Right hindlimb (tissue), 1 donor: ENCODE measurements at places on chromosomes 6 and 20.

- DNase-seq, result no peak
Measured at GRCh38 chr20:8532169-8532568, 400.1 kb downstream of the PLCB1 start.

- DNase-seq, result peak; percentile 56
Measured at GRCh38 chr6:33761922-33762629, 15.4 kb upstream of the IP6K3 start.

DNA sequence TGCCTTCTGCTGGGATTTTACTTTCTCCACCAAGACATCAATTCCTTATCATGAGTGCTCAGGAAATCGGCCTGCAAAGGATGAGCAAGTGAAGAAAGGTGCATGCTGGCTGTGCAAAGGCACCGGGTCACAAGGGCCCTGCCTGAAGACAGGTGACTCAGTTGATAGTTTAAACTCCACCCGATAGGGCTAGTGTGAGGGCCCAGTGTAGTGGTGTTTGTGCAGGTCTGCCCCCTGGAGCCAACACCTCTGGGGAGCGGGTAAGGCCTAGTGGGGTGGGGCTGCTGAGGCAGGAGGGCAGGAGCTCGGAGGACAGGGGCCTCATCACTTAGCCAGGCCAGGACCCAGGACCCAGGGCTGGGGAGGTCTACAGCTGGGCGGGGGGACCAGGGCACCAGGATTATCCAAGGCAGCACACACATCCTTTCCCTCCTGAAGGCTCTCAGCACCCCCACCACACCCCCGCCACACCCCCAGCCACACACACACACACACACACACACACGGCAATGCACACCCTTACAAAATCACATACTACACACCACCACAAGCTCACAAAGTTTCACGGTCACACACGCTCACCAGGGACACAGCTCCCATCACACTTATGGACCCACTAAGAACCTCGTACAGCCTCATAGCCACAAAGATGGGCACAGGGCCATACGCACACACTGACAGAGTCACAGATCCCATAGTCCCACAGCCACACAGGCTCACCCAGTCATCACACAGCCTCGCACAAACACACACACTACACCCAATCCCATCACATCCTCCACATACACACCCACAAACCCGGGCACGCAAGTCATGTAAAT lies 75.4 kb downstream of the GRM4 start:
- no peak for DNase-seq

- DNase-seq, result no peak
Measured at GRCh38 chr6:53487080-53487479, 57.8 kb downstream of the GCLC start.

- peak; percentile 65 for DNase-seq
Measured at GRCh38 chr20:47929368-47930115, 144.3 kb upstream of the SULF2 start.

GRCh38 chr20:58048096-58048702 lies 180.3 kb downstream of the ANKRD60 start:
- DNase-seq, result no peak

DNA sequence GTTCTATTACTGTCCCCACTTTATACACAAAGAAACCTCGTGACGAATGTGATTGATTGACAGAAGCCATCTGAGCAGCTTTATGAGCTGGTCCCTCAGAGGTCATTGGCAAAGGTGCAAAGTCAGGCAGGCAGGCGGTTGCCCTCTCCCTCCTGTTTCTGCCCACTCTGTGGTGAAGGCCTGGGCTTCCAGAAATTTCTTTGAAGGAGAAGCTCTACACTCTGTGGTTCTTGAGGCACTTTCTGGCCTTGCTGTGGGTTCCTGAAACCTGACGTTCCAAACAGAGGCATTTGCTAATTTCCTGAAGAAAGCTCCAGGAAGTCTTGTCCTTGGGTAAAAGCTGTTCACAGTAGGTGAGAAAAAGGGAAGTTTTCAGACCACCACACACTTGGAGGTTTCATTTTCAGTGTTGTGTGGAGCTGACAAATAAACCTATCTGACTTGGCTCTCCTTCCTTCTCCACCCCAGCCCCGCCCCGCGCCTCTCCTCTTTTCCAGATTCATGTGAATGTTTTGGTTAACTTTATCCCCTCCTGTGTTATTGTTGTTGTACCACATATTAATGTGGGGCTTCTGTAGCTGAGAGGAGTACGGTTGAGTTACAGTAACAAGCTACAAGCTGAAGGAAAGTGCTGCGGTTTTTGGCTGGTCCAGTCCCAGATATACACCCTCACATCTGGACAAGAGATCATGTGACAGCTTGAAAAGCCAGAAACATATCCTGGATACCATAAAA lies 274.1 kb downstream of the CLIC5 start:
- peak; percentile 76 for DNase-seq

DNA sequence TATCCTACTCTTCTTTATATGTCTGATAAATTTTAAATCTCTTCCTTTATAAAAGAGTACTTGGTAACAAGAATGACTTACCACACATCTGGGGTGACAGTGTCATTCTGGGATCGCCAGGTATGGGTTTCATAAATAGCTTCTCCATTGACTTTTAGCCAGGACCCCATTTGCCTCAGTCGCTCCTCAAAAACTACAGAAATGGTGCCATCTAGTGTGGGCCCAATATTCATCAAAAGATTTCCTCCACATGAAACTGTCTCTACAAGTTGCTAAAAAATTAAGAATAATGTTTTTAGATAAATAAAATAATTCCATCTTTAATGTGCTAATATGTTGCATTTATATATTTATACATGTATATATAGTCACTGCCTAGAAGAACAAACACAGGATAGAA lies 9.7 kb downstream of the FUCA2 start:
- no peak for DNase-seq

DNA sequence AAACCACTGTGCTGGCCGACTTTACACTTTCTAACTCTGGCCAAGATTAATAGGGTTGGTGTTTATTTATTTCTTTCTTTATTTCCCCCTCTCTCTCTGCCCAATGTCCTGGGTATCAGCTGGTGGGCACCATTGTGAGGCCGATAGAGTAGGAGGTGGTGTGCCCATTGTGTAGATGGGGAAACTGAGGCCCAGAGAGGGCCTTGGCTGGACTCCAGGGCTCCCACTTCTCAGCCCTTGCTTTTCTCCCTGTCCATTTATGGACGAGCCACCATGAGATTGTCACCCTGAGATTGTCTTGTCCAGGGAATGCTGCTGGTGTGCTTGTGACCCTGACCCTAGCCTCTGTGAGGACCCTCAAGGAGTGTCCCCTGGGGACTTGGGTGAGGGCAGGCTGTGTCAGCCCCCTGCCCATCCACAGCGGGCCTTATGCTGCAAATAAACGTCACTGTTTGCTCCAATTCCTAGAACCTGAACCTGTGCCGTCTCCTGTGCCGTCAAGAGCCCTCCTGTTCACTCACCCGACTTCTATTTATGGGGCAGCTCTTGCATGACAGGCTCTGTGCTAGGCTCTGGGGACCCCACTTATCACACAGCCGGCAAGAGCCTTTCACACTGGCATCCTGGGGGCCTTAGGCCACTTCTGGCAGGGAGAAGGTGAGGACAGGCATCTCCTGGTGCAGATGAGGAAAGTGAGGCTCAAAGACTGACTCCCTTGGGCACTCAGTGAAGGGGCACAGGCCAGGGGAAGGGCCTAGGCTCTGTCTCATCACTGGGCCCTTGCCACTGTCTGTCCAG lies 24.8 kb downstream of the SUN5 start:
- no peak for DNase-seq

DNA sequence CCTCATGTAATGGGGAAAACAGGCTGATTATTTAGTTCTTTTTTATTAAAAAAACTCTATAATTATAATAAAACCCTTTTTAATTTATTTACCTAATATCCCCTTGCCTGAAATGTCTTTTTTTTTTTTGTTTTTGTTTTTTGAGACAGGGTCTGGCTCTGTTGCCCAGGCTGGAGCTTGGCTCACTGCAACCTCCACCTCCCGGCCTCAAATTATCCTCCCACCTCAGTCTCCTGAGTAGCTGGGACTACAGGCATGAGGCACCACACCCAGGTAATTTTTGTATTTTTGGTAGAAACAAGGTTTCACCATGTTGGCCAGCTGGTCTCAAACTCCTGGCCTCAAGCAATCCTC lies 30.3 kb upstream of the HBS1L start:
- no peak for DNase-seq

GRCh38 chr6:15643542-15643941 lies 19.3 kb downstream of the DTNBP1 start:
- DNase-seq, result no peak

- DNase-seq, result no peak
Measured at GRCh38 chr6:41027241-41027640, 11.8 kb downstream of the UNC5CL start.

- no peak for DNase-seq
Measured at GRCh38 chr20:51602131-51602530, 59.6 kb upstream of the NFATC2 start.

- DNase-seq, result no peak
Measured at GRCh38 chr20:39913274-39913673, 775.8 kb downstream of the MAFB start.

DNA sequence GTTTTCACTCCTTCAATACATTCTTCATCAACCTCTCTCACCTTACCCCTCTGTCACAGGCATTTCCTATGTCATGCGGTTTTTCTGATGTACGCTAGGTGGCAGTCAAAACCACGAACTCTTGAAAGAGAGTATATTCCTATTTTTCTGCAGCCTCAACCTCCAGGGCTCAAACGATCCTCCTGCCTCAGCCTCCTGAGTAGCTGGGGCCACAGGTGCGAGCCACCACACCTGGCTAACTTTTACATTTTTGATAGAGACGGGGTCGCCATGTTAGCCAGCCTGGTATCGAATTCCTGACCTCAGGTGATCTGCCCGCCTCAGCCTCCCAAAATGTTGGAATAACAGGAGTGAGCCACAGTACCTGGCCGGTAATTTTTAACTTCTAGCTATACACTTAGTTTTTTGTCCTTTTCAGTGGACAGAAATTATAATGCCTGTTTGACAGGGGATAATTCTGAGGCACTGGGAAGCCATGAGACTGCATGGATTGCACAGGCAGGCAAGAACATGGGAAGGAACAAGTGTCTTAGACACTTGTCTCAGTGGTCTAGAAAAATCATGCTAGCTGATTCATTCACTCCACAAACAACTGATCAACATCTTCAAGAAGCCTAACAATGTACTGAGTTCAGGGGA lies 22.5 kb upstream of the HFE start:
- DNase-seq, result peak; percentile 38

- no peak for DNase-seq
Measured at GRCh38 chr20:38098952-38099351, 65.4 kb downstream of the RPRD1B start.

DNA sequence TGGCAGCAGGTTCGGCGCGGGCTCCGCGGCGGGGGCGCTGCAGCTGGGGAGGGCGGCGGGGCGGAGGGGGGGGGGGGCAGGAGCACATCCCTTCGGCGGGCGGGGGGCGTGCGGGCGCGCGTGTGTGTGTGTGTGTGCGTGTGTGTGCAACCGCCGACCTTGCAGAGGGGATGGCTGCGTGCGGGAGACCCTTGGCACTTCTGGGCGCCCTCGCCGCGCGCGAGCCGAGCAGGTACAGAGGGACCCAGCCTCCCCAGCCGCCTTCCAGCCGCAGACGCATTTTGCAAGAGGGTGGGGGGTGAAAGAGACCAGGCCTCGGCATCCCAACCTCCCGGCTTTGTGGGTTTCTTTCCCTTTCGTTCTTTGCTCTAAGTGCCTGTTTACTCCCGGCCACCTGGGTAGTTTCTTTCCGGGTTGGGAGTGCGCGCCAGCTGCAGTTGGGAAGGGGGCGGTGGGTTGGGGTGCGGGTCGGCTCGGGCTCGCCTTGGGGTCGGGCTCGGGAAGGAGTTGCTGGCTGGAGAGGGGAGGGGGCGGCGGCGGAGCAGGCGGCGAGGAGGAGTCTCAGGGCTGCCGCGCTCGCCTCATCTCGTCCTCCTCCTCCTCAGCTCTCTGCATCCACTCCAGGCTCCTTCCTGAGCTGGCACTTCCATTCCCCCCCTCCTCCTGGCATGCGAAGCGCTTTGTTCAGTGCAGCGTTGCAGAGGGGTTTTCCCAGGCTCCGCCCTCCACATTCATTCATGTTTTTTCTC lies 620 bp downstream of the HIVEP1 start:
- DNase-seq, result peak; percentile 90

GRCh38 chr20:40251284-40251932 lies 437.6 kb downstream of the MAFB start:
- DNase-seq, result no peak

- DNase-seq, result no peak
Measured at GRCh38 chr6:2229742-2230141, 15.7 kb downstream of the GMDS start.

DNA sequence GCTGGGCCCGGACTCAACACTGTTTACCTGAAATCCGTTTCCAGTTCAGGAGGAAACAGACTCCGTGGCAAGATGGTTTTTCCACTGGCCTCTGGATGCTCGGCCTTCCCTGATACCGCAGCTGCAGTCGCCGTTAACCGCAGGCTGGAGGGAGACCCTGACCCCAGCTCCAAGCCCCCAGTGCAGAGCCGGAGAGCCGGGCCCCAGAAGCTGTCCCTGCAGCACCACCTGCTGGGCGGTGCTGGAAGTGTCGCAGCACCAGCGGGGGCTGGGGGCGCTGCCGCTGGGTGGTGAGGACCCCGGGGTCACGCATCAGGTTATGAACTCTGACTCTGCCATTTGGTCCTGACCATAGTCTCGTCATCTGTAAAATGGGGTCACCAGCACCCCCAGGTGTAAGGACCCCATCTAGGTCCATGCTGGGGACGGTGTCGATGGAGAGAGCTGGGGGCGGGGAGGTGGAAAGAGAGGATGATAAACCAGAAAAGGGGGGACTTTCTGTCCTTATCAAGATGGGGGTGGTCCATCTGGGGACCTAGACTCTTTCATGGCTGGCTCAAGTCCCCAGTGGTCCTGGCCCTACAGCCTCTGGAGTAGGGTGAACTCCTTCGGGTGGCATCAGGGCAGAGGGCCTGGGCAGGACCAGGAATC lies 20.8 kb upstream of the CHRNA4 start:
- no peak for DNase-seq

GRCh38 chr6:157091856-157092460 lies 231.4 kb downstream of the TMEM242 start:
- DNase-seq, result no peak

DNA sequence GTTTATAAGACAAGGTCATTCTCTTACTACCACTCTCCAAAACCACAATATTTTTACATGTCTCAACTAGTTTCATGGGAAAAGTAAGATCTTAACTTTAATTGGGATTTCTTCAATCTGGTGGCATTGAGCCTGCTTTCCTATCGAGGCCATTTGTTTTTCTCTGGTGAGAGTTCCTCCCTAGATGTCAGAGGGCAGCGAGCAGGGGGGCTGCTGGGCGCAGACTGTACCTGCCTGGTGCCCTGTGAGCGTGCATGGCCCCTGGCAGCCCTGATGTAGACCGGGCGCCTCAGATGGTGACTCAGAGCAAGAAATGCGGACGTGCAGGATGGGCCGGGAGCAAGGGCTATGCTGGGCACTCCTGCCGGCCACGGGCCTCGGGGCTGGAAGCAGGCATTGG lies 27.2 kb downstream of the ERMARD start:
- DNase-seq, result no peak

- no peak for DNase-seq
Measured at GRCh38 chr6:142014515-142014914, 118.2 kb upstream of the GJE1 start.
